ENCODE measurements at places on chromosomes 2 and 18.

GRCh38 chr2:26631401-26632170, 9.6 kb downstream of the CIB4 start:
- DNase-seq = no peak

- DNase-seq = no peak
These were observed 57.4 kb upstream of the AMMECR1L start for GRCh38 chr2:127943186-127943585.

- no peak for DNase-seq
These were observed 293.3 kb downstream of the MTX2 start for GRCh38 chr2:176562359-176563078.

DNA sequence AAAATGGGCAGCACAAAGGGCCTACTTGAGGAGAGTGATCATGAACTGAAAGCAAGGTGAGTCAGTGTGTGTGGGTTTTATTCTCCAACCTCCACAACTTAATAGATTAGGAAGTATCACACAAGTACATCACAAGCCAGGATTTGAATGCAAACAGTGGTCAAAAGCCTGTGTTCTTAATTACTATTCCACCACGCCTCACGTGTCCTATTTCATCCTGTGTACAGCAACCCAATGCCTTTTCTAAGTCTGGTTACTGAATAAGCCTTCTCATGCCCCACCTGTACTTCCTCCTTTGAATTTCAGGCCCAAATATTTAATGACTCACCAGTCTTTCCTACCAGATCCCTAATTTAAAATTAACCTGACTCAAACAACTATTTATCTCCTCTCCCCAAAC, 755.7 kb upstream of the SLC8A1 start:
- peak; percentile 20 for DNase-seq

DNA sequence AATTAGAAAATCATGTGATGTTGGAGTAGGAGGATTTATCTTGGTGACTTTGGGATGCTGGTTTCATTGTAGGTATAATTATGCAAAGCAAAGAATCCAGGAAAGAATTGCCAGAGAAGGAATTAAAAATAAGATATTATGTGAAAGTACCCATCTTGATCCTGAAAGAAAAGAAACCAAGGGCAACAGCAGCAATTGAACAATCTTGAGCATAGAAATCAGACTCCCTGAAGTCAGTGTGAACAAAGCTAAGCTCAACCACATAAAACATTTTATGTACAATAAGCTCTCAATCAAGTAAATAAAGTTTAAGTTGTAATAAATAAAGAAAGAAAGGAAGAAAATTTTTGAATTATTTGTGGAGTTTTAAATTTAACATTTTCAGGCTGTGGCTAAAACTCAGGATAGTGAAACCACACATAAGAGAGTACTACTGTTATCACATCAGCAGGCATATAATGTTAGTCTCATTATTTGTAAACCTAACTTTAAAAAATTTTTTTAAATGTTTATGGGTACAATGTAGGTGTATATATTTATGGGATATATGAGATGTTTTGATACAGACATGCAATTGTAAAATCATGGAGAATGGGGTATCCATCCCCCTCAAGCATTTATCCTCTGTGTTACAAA, 32.8 kb upstream of the GPR55 start:
- DNase-seq = no peak

DNA sequence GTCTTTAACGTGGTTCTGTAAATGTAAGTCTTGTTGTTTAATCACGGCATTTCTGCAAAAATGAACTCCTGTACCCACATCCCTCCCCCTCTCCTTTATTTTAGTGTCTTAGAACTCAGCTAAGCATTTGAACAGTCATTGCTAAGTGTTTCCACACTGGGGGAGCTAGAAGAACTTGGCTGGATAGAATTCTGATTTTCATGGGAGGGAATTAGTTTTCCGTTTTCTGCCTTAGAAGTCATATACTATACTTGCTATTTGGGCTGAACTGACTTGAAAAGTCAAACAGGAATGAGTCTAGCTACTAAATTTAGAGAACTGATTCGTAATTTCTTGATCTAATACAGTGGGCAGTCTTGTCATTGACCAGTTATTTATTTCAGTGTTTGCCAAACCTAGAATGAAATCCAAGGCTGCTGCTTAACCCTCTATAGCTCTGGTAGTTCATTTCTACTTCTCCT, 61.1 kb downstream of the FMNL2 start:
- DNase-seq = no peak

- DNase-seq = no peak
These were observed 123.8 kb upstream of the ZEB2 start for GRCh38 chr2:144643537-144644336.

- peak; percentile 39 for DNase-seq
These were observed at the start of gene PKDCC for GRCh38 chr2:42047488-42048298. PKDCC (plus strand) TSS chr2:42048021; CDS start chr2:42048200, 179 bp downstream.

DNA sequence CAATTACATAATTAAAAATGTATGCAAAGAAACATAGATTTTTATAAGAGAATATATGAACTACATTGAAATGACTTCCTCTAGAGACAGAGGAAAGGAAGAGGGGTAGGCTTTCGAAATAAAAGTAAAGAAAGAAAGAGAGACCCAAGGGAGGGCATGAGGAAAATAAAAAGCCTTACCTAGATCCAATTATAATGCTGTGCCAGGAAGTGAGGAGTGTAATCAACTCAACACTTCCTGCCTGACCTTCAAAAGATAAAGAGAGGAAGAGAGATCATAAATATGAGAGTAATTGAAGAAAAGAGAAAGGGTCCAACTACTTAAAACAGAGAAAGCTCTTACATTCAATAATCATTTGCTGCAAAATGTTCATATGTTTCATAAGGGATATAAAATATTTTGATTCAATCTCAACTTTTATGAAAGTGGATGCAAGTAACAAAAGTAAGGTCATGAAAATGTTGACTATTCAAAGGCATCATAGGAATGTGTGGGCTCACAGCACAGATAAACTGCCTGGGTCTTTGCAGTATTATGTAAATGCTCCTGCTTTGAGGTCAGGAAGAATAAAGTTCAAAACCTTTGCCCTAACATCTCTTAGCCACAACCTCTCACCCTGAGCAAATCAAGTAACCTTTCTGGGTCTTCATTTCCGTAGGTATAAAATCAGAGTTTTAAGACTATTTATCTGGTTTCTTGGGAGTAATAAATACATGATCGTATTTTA, 1237.7 kb downstream of the LRP1B start:
- DNase-seq = no peak

DNA sequence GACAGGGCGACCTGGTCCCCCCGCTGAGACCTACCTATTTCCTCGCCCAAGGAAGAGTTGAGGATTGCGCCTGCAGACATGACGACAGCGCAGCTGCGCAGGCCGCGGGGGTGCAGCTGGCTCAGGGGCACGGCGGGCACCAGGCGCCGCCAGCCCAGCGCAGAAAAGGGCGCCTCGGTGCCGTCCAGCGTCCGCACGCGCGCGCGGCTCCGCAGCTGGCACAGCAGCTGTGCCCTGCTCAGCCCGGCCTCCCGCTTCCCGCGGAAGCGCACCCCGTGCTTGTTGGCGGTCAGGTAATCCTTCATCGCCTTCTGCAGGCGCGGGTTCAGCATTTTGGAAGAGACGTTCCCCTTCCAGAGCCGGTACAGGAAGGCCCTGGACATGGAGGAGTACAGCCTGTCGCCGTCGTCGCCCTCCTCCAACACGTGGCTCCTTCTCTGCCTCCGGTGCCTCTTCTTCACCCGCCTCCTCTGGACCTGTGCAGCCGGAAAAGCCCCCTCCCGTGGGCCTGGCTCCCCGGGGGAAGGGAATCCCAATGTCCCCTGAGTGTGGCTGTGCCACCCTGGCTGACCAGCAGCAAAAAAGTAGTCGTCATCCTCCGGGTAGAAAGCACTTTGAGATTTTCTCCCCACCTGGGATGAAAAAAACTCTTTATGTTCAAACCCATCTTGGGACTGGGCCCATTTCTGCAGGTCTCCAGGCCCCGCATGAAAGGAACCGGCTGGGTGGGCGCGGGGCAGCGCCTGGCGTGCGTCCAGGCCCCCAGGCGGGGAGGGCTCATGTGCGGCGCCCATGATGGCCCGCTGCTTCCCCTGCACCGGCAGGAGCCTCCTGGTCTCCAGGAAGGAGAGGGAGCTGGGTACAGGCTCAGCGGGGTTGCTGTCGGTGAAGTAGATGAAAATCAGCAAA, 42.7 kb downstream of the ST6GAL2 start:
- no peak for DNase-seq

DNA sequence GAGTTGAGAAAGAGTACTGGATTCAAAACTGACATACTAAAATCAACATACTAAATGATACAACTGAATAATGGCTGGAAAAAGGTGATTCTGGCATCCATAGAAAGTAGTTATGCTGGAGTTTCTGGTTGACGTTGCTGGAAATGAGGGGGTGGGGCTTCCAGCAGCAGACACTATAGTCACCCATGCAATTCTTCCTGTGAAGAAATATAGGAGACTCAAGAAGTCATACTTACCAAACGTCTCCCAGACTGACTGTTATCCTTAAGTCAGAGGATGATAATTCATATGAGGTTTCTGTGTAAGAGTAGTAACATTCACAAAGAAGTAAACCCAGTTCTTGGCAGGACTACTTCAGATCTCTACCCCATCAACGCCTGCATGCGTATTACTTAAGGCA, 23.6 kb downstream of the DTNB start:
- DNase-seq = no peak

GRCh38 chr18:49020621-49021021, 69.9 kb upstream of the SMAD7 start:
- DNase-seq = no peak

- DNase-seq = no peak
These were observed 412.2 kb downstream of the SPAG16 start for GRCh38 chr2:213696442-213696841.

DNA sequence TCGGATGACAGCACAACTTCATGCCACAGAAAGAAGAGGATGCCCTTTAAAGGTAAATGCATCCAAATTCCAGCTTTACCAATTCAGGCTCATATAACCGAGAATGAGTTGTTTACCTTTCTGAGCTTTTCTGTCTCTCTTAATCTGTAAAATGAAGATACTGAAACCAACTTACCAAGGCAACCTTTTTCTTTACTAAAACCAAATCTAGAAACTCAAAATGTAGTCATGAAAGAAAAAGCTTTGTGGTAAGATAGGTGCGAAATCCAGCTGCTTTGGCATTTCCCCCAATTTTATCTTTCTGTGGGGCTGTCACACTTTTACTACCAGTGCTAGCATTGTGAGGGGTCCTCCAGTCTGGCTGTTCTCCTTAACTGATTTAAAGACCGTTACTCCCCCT, 240.4 kb downstream of the IKZF2 start:
- no peak for DNase-seq

- no peak for DNase-seq
These were observed 108.1 kb downstream of the MYCN start for GRCh38 chr2:16048466-16048865.

- DNase-seq = no peak
These were observed 65.7 kb upstream of the CHMP1B start for GRCh38 chr18:11785444-11786055.

GRCh38 chr2:19408592-19408991, 50.2 kb upstream of the OSR1 start:
- no peak for DNase-seq

GRCh38 chr2:180694445-180695421, 285.7 kb upstream of the UBE2E3 start:
- DNase-seq = peak; percentile 35

GRCh38 chr2:147031897-147032296, 812.9 kb upstream of the ACVR2A start:
- no peak for DNase-seq

- DNase-seq = no peak
These were observed 25.3 kb downstream of the MYO1B start for GRCh38 chr2:191270306-191271161.

DNA sequence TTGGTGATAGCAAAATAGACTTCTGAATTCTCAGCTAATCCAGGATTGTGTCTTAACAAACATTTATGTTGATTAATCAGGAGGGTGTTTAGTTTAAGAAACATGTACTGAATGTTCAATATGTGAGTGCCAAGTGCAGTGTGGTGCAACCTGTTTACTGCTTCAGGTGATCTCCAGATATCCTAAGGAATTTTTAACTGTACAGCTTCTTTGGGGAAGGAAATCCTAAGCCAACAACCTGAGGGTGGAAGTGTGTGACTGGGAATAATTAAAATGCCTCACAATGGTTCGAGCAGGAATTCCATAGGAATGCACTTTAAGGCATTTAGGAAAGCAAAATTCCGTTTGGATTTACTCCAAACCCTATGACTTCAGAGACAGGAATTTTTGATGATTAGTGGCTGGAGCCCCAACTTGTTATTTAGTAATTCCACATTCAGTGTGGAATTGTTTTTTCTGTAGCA, 16.4 kb downstream of the CRIM1 start:
- no peak for DNase-seq

DNA sequence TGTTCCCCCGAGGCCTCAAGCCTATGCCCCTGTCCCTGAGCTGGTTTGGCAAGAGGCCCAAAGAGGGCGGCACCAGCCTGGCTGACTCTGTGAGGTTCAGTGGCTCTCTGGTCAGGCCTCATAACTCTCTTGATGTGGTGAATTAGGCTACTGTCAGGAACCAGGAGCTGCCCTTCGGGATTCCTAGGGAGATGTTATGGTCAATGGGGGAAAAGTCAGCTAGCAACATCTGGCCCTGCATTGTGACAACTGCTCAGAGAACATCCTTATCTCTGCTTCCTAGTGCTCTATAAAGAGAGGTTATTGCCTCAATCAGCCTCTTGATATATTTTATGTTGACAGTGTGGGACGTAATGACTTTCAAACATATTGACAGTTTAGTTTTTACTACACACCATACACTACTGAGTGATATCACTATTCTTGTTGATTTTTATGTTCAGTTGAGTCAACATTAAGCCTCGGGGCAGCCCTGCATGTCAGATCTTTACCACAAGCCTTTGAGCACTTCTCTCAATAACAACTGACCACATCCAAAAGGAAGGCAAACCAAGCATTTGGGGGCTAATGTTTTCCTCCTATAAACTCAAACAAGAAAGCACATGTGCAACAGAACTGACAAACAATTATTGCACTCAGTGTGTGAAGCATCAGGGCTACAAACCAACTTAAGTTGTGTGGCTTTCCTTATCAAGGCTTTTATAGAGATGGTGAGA, 448.3 kb upstream of the SLC14A2 start:
- DNase-seq = no peak

GRCh38 chr2:81481242-81481993, 1176.9 kb upstream of the LRRTM1 start:
- DNase-seq = peak; percentile 85

GRCh38 chr2:240561325-240561971, 1.3 kb downstream of the DUSP28 start:
- DNase-seq = no peak

- no peak for DNase-seq
These were observed 468.2 kb upstream of the TNP1 start for GRCh38 chr2:217327953-217328621.
